A549 treated with RU486 at 1 μM for 4 hours (cell line): ENCODE measurements at places on chromosomes 13 and 19. TPM values are rescaled to one million over a fixed set of nuclear protein-coding genes. Genes with fewer than 3 reads are reported as not detected.

Gene KCTD15
- total RNA-seq: 44.1 to 73.1 TPM (median 60.6 TPM) in 5 replicates

Gene POP4
- total RNA-seq: 190 to 235 TPM (median 205 TPM) in 5 replicates

Gene CEBPG
- total RNA-seq: 28.2 to 42.1 TPM (median 40.4 TPM) in 5 replicates

Gene LRRC4B
- total RNA-seq: 0.34 to 0.69 TPM (median 0.47 TPM) in 5 replicates

Gene ANKRD24
- total RNA-seq: 0.12 to 0.39 TPM (median 0.17 TPM) in 5 replicates

Gene SHANK1
- 0.02 to 0.53 TPM (median 0.16 TPM) in 5 replicates for total RNA-seq

Gene CYP2A7
- total RNA-seq: not detected in 5 replicates

Gene PRSS57
- total RNA-seq: 0.16 to 0.19 TPM in 2 of 5 replicates, not detected in the others

Gene PRODH2
- 0.18 to 0.61 TPM (median 0.44 TPM) in 5 replicates for total RNA-seq

Gene ZNF222
- total RNA-seq: 3.4 to 4.8 TPM (median 4.6 TPM) in 5 replicates

Gene LCP1
- total RNA-seq: 0.07 to 0.25 TPM (median 0.13 TPM) in 5 replicates

Gene CCDC8
- not detected in 5 replicates for total RNA-seq

Gene GRK1
- not detected in 5 replicates for total RNA-seq

Gene DCT
- not detected in 5 replicates for total RNA-seq
